Right ventricle myocardium superior (tissue), 1 donor: ENCODE measurements at places on chromosomes 1 and 21. TPM values are rescaled to one million over a fixed set of nuclear protein-coding genes. Genes with fewer than 3 reads are reported as not detected.

DNA sequence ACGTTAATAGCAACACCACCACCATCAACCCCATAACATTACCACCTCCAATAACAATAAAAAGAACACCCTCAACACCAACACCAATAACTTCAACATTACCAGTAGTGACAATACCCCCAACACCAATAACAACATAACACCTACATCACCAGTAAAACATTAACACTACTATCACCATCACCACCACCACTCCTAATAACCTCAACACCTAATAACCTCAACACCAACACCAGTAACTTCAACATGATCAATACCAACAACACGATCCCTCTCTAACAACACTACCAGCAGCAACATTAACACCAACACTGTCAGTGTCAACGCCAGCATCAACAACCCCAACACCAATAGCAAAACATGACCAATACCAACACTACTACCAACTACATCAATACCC lies 57.2 kb downstream of the TAS1R2 start:
- no peak for DNase-seq

DNA sequence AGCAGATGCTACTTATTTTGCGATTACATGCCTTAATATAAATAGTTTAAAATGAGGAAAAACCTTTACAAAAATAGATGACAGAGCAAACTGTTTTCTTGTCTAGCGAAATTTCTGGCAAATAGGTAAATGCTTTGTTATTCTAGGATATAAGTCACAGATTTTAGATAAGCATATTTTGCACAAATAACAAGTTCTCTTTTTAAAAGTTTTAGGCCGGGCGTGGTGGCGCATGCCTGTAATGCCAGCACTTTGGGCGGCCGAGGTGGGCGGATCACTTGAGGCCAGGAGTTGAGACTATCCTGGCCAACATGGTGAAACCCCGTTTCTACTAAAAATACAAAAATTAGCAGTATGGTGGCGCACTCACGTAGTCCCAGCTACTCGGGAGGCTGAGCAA lies 20.3 kb upstream of the ERRFI1 start:
- DNase-seq, result no peak

DNA sequence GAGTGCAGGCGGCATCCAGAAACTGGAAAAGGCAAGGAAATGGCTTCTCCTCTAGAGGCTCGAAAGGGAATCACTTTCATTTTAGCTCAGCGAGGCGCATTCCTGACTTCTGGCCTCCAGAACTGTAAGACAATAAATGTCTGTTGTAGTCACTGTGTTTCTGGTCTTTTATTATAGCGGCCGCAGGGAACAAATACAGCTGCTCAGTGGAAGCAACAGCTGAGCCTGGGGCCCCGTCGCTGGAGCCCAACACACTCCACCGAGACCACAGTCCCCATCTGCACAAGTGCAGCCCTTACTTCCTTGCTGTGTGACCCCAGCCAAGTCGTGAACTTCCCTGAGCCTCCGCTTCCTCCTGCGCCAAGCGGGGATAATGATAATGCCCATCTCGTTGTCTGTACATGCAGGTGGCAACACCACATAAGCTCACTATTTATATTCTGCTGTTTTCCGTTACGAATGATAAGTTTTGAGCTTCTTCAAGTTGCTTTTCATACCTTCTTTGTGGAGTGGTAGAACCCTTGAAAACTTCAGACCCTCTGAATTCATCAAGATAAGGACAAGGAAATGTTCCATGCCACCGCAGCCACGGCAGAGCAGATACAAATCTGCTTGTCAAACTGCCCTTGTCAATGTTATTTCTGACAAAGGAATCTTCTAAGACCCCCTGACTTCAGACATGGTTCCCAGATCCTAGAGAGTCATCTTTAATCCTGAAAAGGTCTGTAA lies 3.2 kb upstream of the LAPTM5 start:
- DNase-seq, result peak; percentile 16

DNA sequence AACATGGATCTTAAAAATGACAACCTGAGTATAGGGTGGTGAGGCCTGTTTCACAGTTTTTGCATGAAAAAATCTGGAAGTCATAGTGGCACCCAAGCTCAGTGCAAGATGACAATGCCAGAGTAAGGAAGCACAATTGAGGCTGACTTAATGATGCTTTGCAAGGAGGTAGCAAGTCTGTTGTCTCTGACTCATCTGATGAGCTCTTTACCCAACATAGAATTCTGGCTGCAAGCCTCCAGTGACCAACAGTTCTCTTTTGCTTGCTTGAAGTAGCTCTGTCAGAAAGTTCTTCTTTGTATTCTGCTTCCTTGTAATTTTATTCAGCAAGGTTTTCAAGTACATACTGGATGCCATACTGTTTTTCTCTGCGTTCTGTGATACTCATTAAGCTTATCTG lies 117.1 kb downstream of the FOXD2 start:
- no peak for DNase-seq

DNA sequence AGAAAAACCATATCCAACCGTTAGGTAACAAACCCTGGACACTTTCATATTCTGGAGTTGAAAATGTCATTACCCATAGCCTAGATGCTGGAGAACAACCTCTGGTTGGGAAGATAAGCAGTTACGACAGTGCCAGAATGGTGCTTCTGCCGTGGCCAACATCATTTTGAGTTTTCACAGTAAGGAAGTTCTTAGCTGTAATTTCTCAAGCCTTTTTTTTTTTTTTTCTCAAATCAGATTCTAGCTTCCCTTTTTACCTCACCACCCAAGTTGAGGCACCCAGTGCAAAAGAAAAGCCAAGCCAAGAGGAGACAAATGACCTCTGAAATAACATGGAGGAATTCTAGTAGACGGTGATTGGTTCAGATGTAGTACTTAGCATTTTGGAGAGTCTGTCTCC lies 21.8 kb downstream of the PPT1 start:
- DNase-seq, result no peak

DNA sequence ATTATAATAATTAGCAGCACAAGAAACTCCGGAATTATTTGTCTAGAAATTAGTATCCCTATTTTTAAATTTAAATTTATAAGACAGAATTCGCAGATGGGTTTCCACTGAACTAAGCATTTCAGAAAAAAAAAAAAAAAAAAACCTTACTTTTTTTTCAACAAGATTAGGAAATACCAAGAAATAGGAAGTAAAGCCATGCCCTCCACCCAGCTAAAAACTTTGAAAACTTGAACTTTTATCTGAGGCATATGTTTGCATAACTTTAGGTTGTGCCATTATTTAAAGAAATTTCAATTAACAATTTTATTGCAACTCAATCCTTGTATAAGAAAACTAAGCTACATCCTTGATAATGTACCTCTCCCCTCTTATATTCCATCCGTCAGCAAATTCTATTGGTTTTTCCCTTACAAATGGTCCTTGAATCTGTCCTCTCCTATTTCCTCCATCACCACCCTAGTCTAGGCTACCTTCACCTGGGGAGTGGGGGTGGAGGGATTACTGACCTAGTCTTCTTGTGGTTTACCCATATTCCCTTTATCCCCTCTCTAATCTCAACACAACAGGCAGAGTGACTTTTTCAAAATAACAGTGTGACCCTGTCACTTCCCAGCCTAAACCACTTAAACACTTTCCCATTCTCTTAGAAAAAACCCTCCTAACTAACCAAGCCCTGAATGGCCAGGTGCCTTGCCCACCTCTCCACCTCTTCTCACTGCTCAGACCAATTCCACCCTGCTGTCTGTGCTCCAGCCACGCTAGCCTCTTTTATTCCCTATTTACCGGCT lies 1.4 kb upstream of the EVI5 start:
- no peak for DNase-seq

GRCh38 chr1:241957692-241958494 lies at the start of gene BECN2:
TSS of gene BECN2 (plus strand) at chr1:241957767. CDS start at chr1:241957767, 0 bp downstream.
- no peak for DNase-seq

GRCh38 chr1:237590386-237590785 lies 300.3 kb downstream of the ZP4 start:
- DNase-seq, result no peak

GRCh38 chr1:184392779-184393522 lies 6.1 kb downstream of the C1orf21 start:
- DNase-seq, result no peak

Gene CD2
- 0.51 TPM for total RNA-seq

Gene EPHA10
- total RNA-seq, result 0.13 TPM

Gene FCGR3B
- total RNA-seq, result 1.8 TPM

Gene FAM167B
- 8.1 TPM for total RNA-seq

Gene ATP1A2
- total RNA-seq, result 210 TPM

Gene MLLT11
- 2.9 TPM for total RNA-seq

Gene CFAP74
- not detected for total RNA-seq
